GM23248 (cell line): ENCODE measurements at places on chromosomes 7 and 10. TPM values are rescaled to one million over a fixed set of nuclear protein-coding genes. Genes with fewer than 3 reads are reported as not detected.
A peak's percentile ranks its signal among the peaks of the same experiment; 100 is the strongest.

The GJD4 gene
- total RNA-seq: not detected in 2 replicates

The GHRHR gene
- total RNA-seq: not detected in 2 replicates

The ERVW-1 gene
- total RNA-seq: not detected in 2 replicates

The TSPAN15 gene
- not detected in 2 replicates for total RNA-seq

The TLX1 gene
- not detected in 2 replicates for total RNA-seq

The PLEKHS1 gene
- total RNA-seq: 0.38 TPM in 1 of 2 replicates, not detected in the other

DNA sequence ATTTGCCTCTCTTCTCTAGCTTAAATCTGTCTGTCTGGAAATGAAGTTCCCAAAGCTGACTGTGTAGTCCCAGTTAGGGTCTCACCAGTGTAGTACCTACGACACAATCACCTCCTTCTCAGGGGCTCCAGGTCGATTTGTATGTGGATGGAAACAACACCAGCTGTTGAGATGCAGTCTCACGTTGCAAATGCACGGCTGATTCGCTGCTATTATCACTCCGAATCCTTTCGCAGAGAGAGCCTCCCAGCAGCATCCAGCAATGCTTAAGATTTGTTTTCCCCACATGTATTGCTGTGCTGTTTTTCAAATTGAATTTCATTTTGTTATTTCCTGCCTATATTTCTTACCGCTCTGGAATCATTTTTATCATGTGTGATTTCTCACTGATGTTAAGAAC lies 16.3 kb downstream of the VSTM4 start:
- no peaks in the 10 kb centered on the region for H3K27me3 ChIP-seq
- no peaks in the 10 kb centered on the region for H3K36me3 ChIP-seq
- H3K4me1 ChIP-seq: no peaks in the 10 kb centered on the region
- H3K4me3 ChIP-seq: no peak overlapping the region
- H3K27ac ChIP-seq: no peak overlapping the region

GRCh38 chr10:5070648-5071410 lies 23.4 kb upstream of the AKR1C3 start:
- peak overlapping the region; percentile 88 for H3K27ac ChIP-seq
- peak; percentile 61 for DNase-seq
- H3K27me3 ChIP-seq: no peaks in the 10 kb centered on the region
- peaks cover 20% of the 10 kb centered on the region for H3K4me1 ChIP-seq
- peak overlapping the region; percentile 29; the same call in 1 of the 2 replicates for H3K4me3 ChIP-seq

- no peaks in the 10 kb centered on the region for H3K27me3 ChIP-seq
- H3K4me3 ChIP-seq: no peak overlapping the region
- H3K27ac ChIP-seq: no peak overlapping the region
- DNase-seq: no peak
Observed at GRCh38 chr7:156543699-156544598, 96.6 kb upstream of the RNF32 start.

DNA sequence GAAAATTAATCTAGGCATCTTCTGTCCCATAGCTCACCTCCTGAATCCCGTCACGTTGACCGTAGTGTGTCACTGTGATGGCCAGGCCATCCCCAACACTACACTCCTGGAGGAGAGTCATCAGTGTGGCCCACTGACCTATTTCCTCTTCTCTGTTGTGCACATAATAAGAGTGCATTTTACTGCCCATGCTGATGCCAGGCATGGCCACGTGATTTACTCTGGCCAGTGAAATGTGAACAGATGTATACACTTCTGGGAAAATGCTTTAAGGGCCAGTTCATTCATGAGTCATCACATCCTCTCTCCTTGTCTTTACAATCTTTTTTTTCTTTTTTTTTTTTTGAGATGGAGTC lies 101.9 kb upstream of the PIP4K2A start:
- peak overlapping the region; percentile 93 for H3K27ac ChIP-seq
- no peaks in the 10 kb centered on the region for H3K36me3 ChIP-seq
- no peak overlapping the region for H3K4me3 ChIP-seq
- DNase-seq: peak; percentile 91

DNA sequence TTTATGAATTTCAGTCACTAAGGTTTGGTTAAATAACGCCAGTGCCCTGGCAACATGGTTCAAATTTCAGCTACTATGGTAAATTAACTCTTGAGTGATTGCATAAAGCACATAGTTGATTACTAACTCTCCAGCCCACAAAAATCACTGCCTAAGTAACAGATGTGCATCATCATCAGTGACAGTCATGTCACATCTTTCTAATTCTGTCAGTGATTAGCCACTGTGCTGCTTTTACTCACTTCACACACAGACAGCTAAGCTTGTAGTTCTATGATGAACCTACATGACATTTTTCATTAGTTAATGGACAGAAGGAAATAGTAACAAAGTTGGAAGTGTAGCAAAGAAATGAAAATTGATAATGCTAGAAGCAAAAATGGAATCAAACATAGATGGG lies 108.9 kb downstream of the DNAH11 start:
- no peak overlapping the region for H3K27ac ChIP-seq

- no peak for DNase-seq
- H3K4me3 ChIP-seq: no peak overlapping the region
- H3K27me3 ChIP-seq: no peaks in the 10 kb centered on the region
- no peaks in the 10 kb centered on the region for H3K36me3 ChIP-seq
Observed at GRCh38 chr10:98646998-98647917, 200.5 kb upstream of the HPS1 start.

GRCh38 chr7:149856583-149856982 lies 17.2 kb upstream of the ATP6V0E2 start:
- H3K4me1 ChIP-seq: peaks cover 15% of the 10 kb centered on the region
- H3K27ac ChIP-seq: no peak overlapping the region
- no peaks in the 10 kb centered on the region for H3K36me3 ChIP-seq
- H3K4me3 ChIP-seq: no peak overlapping the region

DNA sequence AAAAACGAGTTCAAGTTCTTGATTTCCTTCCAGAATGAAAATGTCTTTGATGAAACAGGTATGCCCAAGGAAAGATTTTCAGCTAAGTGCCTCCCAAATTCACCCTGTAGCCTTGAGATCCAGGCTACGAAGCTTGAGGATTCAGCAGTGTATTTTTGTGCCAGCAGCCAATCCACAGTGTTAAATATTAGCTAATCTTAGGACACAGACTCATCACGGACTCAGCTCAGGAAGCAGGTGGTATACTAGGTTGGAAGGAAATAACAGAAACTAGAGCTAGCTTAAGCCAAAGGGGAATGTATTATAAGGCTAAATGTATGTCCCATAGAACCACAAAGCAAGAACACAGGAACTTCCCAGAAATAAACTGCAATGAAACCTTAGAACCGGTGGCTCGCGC lies 151.0 kb upstream of the PRSS1 start:
- no peaks in the 10 kb centered on the region for H3K4me1 ChIP-seq
- no peaks in the 10 kb centered on the region for H3K36me3 ChIP-seq
- H3K27me3 ChIP-seq: no peaks in the 10 kb centered on the region

GRCh38 chr10:75018251-75018650 lies 93.2 kb upstream of the SAMD8 start:
- H3K27ac ChIP-seq: no peak overlapping the region
- no peak overlapping the region for H3K4me3 ChIP-seq
- no peak for DNase-seq
- peaks cover 9% of the 10 kb centered on the region; the same call in 1 of the 2 replicates for H3K36me3 ChIP-seq
- H3K27me3 ChIP-seq: no peaks in the 10 kb centered on the region

GRCh38 chr7:87837597-87837996 lies 38.6 kb downstream of the SLC25A40 start:
- no peak overlapping the region for H3K27ac ChIP-seq
- DNase-seq: no peak
- H3K27me3 ChIP-seq: no peaks in the 10 kb centered on the region
- no peaks in the 10 kb centered on the region for H3K36me3 ChIP-seq
- no peaks in the 10 kb centered on the region for H3K4me1 ChIP-seq
